ENCODE measurements at places on chromosomes 2 and 18. TPM values are rescaled to one million over a fixed set of nuclear protein-coding genes. Genes with fewer than 3 reads are reported as not detected.

The SERPINB13 gene
- total RNA-seq = not detected

The CDK5R2 gene
- not detected for total RNA-seq

The DSG3 gene
- total RNA-seq = not detected

The LCT gene
- total RNA-seq = not detected

The UGT1A7 gene
- total RNA-seq = not detected

The ALK gene
- total RNA-seq = 0.16 TPM

The SERPINB11 gene
- not detected for total RNA-seq

The OR6B2 gene
- not detected for total RNA-seq

The HRH4 gene
- total RNA-seq = not detected

DNA sequence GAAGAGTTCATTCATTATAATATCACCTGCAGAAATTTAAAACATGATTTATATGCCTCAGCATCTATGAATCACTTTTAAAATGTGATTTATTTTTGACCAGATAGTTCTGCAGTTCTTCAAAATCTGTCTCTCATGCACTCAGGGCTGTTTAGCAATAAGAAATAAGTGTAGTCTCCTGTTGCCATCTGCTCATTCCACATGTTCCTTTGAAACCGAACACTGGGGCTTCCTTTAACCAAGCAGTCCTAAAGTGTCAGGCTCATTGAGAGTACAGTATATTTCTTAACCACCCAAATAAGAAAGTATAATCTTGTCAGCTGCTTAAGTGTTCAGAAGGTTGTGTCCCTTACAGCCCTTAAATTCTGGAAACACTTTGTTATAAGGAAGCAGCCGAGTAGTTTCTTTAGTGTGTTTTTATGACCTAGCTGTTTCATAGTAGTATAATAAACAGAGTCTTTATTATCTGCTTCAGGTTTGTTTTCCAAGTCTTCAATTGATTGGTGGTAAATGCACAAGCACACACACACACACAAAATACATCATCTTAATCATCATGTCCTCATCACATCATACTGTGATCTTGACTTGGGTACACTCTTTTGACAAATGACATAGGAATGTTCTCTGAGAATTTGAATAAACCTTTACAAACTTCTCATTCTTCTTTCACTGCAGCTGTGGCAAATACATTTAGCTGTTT lies 10.4 kb downstream of the WDR7 start:
- DNase-seq = no peak

GRCh38 chr18:7684966-7685365 lies 117.8 kb downstream of the PTPRM start:
- DNase-seq = no peak

GRCh38 chr18:4589056-4589800 lies 134.1 kb upstream of the DLGAP1 start:
- DNase-seq = no peak

GRCh38 chr2:209937893-209938292 lies 64.5 kb upstream of the RPE start:
- no peak for DNase-seq

GRCh38 chr2:136029149-136029548 lies 43.7 kb upstream of the DARS1 start:
- DNase-seq = no peak

DNA sequence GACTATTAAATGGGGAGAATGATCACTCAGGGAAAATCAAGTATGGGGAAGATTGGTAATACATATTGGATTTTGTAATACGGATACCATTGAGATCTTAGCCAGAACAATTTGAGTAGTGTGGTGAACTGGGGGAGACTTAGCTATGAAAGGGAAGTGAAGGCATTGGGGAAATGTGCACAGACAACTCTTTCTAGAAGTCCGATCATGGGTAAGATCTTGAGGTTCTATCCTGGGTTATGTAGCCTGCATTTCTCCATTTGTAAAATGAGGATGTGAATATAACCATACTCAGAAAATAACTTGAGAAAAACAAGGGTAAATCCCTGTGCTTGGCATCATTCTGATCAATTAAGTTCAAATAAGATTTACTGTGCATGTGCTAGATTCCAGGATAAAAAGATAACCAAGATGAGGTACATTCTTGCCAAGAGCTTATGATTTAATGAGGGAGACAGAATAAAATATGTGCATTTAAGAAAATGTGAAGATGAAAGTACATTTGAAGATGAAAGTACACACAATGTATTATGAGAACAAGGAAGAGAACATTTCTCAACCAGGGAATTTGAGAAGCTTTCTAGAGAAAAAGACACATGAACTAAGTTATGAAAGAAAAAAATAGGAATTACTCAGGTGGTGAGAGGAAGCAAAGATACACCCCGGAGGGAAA lies 49.5 kb downstream of the SLC40A1 start:
- no peak for DNase-seq

DNA sequence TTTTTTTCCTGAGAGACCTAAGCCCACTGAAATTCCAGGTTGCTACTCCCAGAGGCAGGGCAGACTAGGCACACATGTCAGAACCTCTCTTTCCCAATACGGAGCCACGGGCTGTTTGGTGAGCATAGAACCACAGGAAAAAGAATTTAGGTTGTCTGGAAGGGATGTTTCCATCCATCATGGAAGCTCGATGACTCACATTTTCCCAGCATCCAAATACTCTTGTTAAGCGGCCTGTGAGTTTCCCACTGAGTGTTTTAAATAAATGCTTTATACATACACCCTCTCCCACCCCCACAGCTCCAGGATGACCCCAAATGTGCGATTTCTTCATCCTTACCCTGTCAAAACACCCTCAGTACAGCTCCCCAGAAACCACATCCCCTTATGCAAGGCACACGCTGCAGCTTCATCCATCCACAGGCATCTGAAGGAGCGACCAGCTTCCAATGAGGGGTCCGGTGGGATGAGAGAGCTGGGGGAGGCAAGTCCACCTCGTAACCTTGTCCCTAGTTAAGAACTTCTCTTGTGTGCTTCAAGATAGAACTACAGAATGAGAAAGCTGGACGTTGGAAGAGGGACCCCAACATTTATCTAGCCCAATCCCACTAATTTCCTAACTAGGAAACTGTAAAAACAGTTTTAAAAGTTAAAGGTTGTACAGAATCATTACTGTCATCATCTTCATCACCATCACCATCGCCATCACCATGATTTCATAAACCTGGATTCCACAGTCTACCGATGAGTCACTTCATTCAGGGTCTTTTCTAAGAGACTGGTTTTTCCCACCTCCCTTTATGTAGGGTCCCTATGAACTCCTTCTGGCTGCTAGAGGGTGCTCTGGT lies 63.5 kb upstream of the FZD7 start:
- no peak for DNase-seq

- DNase-seq = no peak
These were observed 14.0 kb upstream of the BIRC6 start for GRCh38 chr2:32342801-32343200.

GRCh38 chr2:48207201-48207641 lies 300.9 kb upstream of the FBXO11 start:
- no peak for DNase-seq

DNA sequence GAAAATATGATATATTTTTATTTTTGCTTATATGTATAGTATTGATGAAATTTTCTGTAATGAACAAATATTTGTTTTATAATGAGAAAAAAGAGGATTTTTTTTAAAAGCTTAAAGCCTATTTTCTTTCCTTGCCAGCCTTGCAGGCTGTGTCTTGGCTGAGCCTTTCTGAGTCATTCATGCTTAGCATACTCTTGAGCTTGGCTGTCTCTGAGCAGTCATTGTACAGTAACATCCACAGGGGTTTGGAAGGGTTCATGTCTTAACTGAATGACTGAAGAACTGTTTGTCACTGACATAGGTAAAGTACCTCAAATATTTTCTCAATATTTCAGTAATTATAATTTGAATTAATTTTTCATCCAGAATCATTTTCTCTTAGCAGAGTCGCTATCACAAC lies 49.3 kb downstream of the GPR39 start:
- DNase-seq = no peak

GRCh38 chr2:217206907-217207698 lies 347.2 kb upstream of the TNP1 start:
- DNase-seq = no peak

- no peak for DNase-seq
These were observed 328.2 kb downstream of the SETBP1 start for GRCh38 chr18:45008694-45009413.

DNA sequence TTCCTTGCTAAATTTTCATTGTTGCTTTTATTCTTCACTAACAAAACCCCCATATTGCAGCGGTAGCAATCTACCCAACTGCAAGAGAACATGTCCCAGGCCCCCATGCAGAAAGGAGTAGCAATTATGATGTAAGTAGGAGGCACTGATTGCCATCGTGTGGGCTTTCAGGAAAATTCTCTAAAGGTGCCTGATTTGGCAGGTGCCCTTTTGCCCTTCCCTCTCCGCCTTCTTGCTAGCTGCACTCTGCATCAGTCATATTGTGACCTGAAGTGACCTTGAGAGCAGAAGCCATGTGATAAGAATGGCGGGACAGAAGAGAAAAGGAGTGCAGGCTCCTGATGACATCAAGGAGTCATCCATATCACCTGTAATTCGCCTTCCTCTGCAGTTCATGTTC lies 112.1 kb downstream of the NCKAP5 start:
- DNase-seq = no peak

DNA sequence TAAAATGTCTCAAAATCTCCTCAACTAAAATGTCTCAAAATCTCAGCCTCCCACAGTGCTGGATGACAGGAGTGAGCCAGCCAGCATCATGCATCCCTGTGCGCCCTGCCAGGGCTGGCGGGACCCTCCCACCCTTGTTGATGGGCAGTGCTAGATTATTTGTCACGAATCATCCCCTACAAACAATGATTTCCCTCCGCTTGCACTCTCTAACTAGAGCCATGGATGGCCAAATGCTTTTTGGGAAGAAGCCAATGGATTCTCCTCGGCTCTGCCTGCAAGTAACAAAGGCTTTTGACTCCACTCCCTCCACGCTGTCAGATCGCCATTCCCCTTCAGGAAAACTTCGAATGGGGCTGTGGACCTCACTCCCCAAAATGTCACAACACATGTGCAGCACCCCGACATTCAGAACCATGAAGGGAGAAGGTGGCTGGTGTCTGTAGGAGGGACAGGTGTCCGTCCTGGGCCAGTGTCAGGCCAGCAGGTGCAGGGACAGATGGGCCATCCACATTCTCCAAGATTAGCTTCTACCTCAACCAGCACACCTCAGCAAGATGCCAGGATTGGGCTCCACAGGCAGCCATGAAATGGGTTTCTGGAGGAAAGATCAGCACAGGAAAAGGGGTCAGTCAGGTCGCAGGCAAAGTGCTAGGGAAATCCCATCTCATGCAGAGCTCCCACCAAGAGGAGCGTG lies 11.5 kb downstream of the AMER3 start:
- DNase-seq = no peak

- no peak for DNase-seq
These were observed 91.0 kb downstream of the MAPRE2 start for GRCh38 chr18:35132021-35132902.

DNA sequence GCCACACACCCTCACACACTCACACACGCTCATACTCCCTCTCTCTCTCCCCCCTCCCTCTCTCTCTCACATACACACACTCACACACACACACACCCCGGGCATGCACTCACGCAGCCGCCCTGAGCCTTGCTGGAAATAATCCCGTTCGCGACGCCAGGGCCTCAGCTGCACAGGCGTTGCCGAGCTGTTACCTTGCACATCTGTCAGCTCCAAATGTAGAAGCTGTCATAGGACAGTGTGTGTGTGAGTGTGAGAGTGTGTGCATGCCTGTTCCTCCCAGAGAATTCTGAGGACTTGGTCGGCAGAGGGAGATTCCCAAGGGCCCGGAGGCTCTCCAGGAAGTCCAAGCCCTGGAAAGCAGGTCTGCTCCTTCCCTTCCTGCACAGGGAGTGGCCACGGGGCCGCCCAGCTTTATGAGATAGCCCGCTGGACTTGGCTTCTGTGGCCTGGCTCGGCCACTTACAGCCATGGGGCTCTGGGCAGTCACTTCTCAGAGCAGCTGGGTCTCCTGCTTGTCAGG lies 8.6 kb downstream of the SPR start:
- peak; percentile 60 for DNase-seq

GRCh38 chr2:134334542-134335353 lies 80.9 kb downstream of the MGAT5 start:
- no peak for DNase-seq

GRCh38 chr18:8254654-8255053 lies 354.6 kb upstream of the RAB12 start:
- no peak for DNase-seq

DNA sequence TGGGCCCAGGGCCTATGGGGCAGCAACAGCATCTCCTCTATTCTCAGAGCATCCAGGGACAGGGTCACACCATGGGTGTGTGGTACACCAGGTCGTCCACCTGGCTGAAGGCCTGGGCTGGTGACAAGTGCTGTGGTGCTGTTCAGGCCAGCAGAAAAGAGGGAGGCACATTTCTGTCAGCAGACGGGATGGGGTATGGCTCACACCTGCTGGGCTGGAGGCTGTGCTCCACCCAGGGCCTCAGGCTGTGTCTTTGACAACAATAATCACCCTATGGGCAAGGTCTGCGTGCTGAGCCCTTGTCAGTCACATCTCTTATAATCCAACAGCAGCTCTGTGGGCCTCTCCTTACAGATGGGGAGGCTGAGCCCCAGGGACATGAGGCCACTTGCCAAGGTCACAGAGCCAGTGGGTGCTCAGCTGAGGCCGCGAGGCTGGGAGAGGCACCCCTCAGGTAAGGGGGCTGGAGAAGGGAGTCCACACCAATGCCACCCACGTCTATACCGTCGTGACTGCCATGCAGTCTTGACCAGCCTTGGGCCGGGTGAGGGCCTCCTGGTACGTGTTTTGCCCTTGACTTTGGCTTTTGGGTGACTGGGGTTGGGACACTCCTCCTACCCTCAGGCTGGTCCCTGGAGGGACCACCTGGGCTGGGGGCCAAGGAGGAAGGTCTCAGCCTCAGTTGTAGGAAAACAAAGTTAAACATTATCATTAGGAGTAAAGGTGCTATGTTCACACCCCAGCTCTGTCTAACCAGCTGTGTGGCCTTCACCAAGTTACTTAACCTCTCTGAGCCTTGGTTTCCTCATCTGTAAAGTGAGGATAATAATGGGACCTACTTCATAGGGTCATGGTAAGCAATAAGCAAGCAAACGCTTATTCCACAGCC lies 5.6 kb upstream of the HS6ST1 start:
- DNase-seq = no peak

DNA sequence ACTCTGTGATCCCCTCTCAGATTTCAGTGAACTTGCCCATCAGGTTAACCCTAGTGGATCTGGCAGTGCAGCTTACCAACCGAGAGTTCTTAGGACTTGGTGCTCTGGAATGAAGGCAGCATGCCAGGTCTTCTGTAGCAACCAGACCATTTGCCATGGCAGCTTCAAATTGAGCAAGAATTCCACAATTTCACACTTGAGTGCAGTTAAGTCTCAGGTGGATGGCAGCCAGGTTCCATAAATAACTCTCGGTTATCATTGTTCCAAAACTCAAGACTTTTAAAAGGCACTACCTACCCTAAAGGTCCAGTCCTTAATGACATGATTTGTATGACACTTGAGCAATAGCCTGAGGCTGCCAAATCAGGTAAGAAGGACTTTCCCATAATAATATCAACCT lies 48.1 kb downstream of the GALNT3 start:
- DNase-seq = no peak

GRCh38 chr2:71613953-71614925 lies 160.9 kb downstream of the DYSF start:
- no peak for DNase-seq

All from Right ventricle myocardium superior (tissue), 1 donor.